ENCODE measurements at places on chromosomes 16 and 17. TPM values are rescaled to one million over a fixed set of nuclear protein-coding genes. Genes with fewer than 3 reads are reported as not detected.

DNA sequence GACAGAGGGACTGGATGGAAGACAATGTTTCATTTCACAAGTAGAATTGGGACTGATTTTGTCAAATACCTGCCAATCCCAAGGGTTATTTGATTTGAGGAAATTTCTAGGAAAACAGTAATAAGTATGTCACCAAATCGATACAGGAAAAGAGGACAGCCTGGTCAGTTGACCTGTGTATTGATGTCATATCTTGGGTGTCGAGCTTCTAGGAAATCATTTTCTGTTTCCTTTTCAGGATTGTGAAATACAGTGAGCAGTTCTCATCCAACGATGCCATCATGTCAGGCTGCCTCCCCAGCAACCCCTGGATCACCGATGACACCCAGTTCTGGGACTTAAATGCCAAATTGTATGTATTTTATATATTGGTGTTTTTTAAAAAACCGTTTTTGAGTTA lies 56.1 kb downstream of the RGS9 start:
- DNase-seq = no peak

DNA sequence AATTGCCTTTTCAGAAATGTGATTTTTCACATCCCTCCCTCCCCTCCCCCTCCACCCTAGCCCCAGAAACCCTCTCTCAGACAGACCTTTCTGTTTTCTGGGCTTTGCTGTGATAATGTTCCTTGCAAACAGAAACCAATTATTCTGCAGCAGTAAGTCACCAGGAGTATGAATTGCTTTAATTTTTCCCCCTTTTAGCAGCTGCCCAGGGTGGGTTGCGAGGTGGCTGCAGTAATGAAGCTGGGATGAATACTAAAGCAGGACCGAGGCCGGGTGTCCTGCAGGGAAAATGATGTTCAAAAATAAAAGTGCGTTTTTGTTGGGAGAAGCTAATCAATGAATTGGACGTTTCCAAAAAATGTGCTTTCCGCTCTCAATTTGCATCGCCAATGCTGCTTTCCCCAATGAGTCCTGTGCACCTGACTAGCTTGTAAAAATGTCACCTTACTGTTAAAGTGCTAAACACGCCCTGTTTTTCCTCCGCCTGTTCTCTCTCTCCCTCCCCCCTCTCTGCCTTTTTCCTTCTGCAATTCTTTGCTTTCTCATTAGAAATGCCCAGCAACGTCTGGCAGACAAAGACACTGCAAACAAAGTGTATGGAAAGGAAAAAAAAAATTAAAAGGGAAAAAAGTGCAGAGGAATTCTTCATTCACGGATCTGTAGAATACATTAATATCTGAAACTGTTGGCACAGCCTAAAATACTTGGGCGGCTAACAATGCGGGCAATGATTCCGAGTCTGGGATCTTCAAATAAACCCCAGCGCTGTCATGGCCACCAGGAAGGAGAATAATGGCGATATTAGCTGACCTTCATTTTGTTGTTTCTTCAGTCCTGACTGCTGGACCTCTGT lies 244.1 kb downstream of the STX8 start:
- DNase-seq = no peak

CLUH gene
- total RNA-seq = 122 TPM

- no peak for DNase-seq
Observed at GRCh38 chr17:58528443-58528842, 14.0 kb upstream of the MTMR4 start.

DNA sequence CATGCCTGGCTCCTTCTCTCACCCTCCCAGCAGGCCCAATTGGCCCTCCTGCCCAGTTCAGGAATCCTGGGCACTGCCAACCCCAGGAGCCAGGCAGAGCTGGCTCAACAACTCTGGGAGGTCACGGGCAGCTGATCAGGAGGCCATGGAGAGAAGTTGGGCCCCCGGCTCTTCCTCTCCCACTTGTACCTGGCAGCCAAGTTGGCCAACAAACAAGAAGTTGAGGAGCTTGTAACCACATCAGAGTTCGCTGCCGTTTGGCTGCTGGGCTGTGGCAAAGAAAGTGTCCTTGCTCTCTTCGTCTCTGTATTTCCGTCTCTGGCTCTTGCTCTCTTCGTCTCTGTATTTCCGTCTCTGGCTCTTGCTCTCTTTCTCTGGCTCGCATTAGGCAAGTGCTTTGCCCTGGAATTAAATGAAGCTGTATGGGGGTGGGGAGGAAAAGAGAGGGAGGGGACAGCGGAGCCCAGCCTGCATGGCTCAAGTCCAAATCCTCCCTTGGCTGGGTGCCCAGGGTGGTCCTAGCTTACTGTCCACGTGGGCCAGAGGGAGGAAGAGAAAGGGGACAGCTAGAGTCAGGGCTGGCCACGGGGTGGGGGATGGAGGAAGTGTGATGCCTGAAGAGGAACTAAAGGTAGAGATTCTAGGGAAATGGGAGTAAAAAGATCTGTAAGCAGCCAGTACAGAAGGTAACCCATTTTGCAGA lies 7.8 kb upstream of the TMEM132E start:
- DNase-seq = no peak

GRCh38 chr16:88754912-88755744 lies 29.9 kb downstream of the PIEZO1 start:
- DNase-seq = no peak

CCL16 gene
- not detected for total RNA-seq

GRCh38 chr16:4402439-4403132 lies 13.8 kb downstream of the CORO7 start:
- DNase-seq = peak; percentile 79

All from heart right ventricle (tissue), 16 donors.